Activated CD4-positive, alpha-beta T cell treated with anti-CD3 and anti-CD28 coated beads, Interleukin-2, amount 50 U/mL, for 4 hours (primary cell): ENCODE measurements at places on chromosomes 11 and 22.

DNA sequence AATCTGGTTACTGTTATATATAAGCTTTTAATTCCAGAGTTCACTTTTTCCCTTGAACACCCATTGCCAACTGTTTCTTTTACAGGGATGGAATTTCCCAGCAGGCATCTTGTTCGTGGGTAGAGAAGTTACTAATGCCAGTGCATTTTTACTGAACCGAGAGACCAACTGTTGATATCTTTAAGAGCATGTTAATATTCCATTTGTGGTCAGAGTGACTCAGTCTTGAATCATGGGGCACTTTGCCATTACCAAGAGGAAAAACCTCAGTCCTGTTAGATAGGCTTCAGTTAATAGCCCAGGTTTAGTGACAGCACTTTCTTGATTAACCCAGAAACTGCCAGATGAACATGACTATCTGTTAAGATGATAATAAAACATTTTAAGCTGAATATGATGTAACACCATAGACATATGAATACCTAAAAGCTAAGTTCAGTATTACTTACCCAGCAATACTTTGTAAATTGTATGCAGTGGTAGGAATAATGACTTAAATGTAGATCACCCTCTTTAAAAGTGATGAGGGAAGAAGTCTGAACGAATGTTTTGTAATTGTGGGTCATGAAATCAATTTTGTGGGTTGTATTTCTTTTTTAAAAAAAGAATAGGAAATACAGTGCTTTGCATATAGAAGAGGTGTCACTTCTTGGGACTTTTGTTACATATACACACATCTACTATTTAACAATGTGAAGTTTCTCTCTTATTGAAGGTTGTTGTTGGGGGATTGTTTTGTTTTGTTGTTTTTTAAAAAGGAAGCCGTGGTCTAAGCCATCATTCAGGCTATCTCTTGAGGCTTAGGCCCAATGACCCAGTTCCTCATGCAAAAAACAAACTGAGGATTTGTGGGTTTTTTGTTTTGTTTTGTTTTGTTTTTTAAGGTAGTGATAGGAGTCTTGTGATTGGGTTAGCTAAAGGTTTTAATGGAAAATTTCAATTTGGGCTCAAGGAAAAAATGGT is 79.2 kb upstream of the GRIK4 start:
- DNase-seq = no peak

DNA sequence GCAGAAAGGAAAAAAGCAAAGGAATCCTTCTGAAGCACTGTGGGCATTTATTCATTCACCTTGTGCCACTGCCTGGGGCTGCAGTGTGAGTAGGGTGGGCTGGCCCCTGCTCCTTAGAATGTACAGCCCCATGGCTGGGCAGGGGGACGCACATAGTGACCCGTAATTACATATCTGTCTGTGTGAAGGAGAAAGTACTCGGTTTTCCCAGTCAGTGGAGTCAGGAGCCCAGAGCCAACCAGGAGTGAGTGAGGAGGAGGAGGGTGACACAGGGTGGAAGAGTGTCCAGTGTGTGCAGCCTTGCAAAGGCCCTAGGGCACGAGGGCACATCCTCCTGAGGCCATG is 91.9 kb downstream of the CDKN1C start:
- no peak for DNase-seq

GRCh38 chr11:46597609-46598219 is 3.9 kb upstream of the AMBRA1 start:
- DNase-seq = no peak

- no peak for DNase-seq
Observed at GRCh38 chr11:121134741-121135312, 33.8 kb downstream of the TECTA start.

DNA sequence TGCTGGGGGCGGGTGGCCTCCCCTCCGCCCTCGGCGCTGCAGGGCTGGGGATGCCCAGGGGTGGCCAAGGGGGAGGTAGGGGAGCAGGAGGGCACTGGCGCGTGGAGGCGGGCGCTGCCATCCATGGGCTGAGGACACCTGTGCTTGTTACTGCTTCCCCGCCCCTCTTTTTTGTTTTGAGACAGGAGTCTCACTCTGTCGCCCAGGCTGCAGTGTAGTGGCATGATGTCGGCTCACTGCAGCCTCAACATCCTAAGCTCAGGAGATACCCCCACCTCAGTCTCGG is 683 bp upstream of the FADS3 start:
- DNase-seq = no peak

GRCh38 chr11:74141241-74141695 is 29.5 kb downstream of the C2CD3 start:
- DNase-seq = no peak

DNA sequence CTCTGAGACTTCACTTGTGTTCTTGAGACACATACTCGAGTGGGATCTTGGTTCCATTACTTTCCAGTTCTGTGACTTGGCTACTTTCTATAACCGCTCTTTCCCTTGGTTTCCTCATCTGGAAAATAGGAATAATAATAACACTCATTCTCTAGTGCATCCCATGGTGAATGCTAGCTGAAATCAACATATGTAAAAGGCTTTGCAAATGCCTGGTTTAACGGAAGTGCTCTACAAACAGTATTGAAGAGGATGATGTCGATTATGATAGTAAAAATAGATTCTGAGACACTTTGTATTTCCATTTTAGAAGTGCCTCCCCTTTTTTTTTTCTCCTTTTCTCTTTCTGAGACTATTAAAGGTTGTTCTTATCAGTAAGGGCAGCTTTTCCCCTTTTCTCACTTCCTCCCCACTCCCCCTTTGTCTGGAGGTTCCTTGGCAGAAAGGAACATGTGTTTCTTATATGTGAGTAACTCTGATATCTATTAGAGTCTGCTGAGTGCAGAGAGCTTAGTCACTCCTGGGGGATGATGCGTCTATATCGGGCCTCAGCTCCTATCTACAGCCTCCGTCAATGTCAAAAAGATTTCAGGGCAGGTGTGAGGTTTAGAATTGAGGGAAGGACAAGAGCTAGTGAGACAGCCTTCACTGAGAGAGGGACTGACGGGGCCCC is 489.3 kb downstream of the NTM start:
- no peak for DNase-seq

GRCh38 chr11:104490182-104490581 is 326.2 kb upstream of the PDGFD start:
- DNase-seq = no peak

DNA sequence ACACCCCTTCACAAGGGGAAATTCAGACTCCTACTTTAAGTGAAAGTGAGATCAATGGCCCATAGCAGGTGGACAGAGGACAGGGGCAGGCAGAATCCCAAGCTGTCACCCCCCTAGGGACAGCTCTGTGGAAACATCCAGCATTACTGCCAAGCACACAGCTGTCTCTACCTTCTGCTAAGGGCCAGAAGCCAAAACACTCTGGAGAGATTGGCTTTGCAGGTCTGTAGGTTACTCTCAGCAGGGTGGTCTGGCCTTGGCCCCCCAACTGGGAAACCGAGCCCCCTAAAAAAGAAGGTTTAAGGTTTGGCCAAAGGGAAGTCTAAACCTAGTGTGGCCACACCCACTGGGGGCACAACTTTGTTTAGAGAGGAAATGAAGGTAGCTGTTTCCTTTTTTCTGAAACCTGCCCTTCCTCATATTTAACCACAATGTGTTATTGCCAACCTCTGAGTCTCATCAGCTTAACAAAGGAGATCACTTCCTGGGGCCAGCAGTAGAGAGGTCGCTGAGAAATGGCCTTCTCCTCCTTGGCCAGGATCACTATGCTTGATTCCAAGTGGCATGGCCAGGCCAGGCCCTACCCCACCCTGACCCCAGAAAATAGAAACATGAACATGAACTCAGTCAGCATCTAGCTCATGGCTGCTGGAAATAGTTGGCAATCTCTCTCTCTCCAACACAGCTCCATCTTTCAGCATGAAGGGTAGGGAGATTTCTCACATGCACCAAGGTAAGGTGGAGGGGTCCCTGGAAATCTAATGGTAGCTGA is 25.9 kb upstream of the SCARF2 start:
- DNase-seq = no peak

GRCh38 chr11:100719809-100720221 is 32.7 kb downstream of the ARHGAP42 start:
- no peak for DNase-seq

DNA sequence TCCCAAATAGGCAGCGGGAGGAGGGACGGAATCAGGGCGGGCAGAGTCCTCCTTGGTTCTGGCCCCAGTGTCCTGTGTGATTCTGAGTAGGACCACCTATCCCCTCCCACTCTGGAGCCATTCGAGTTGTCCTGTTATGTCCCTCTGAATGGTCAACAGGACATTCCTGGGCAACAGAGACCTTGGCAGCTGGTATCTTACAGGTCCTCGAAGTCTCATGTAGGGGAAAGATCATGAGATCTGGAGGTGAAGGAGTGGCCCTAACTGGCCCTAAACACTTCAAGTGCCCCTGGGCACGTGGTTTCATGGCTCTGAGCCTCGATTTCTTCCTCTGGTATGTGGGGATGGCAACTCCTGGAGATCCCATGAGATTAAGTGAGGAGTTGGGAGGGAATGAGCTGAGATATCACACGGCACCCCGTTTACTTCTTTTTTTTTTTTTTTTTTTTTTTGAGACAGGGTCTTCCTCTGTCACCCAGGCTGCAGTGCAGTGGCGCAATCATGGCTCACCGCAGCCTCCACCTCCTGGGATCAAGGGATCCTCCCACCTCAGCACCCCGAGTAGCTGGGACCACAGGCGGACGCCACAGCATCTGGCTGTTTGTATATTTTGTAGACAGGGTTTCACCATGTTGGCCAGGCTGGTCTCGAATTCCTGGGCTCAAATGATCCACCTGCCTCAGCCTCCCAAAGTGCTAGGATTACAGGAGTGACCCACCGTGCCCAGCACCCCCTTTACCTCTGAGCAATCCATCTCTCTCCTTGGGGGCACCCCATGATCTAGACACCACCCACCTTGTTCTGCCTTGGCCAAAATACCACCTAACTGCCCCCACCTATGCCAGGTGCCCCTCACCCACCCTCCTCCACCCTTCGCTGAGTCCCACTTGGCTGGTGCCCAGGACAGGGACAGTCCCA is 6.8 kb downstream of the LIF start:
- DNase-seq = no peak

DNA sequence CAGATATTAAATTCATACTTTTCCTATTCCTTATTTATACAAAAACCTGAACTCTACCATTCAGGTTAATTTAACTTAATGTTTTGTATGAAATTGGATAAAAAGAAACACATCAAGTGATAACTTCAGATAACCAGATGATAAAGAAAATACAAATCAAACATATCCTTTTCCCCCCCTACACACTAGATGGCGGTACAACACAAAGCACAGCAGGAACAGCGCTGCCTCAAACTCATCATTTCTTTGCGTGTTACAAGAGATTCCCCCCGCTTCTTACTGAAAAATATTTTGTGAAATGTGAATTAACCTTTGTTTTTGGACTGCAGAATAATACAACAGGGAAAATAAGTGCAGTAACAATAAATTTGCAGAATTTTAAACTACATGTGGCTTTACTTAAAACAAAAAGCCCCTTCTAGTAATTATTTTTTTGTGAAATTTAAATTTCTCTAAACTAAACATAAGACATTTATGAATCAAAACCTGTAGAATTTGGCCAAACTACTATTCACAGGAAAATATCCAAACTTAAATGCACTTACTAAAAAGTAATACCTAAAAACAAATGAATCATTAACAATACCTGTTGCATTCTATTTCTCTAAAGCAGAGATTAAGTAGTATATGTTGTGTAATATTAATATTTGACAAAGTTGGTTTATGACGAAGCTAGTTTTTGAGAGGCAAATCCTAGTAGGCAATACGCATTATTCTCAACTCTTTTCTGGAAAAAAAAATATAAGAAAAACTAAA is 74.4 kb downstream of the ARHGAP32 start:
- peak; percentile 27 for DNase-seq

DNA sequence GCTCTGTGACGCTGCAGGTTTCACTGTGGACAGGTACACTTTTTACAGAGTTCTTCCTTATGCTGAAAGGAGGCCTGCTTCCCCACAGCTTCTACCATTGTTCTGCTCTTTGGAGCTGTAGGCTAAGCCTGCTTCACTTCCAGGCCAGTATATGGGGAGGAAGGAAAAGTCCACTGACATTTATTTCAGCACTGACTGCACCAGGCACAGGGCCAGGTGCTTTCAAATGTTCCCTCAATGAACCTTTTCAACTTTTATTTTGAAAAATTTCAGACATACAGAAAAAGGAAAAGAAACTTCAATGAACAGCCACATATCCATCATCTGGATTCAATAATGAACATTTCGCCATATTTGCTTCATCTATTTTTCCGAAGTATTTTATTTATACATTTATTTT is 22.0 kb downstream of the POU2F3 start:
- no peak for DNase-seq
